Activated CD8-positive, alpha-beta memory T cell treated with anti-CD3 and anti-CD28 coated beads, Interleukin-2, amount 50 U/mL, for 48 hours (primary cell): ENCODE measurements at places on chromosomes 16 and 17.

DNA sequence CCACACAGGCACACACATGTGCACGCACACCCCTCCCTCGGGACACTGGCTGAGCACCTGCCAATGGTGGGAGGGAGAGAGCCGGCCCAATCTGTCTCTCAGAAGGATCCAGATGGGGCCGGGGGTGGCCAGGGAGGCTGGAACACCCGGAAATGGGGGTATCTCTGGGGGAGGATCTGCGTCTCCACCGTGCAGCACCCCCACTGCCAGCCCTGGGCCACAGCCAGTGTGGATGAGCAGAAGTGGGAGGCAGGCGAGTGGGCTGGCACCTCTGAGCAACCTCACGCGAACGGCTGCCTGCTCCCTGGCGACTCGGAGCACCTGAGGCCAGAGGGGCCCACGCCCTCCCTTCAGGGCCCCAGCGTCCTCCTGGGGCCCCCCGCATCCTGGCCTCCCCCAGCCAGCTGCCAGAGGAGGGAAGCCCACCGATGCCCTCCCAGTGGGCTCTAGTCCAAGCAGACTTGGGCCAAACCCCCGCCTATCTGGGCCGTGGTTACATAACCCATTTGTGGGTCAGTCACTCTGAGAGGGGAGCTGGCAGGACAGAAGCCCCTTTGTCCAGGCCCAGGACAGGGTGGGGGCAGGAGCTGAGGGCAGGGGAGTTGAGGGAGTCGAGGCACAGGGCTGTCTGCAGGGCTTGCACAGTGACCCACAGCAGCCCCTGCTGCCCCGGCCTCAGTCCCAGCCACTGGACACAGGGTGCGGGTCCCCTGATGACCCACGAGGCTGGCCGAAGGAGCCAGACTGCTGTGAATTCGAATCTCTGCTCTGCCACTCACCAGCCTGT is 5.6 kb downstream of the CASKIN1 start:
- DNase-seq: no peak

GRCh38 chr16:51994597-51994996 is 552.3 kb downstream of the TOX3 start:
- no peak for DNase-seq

DNA sequence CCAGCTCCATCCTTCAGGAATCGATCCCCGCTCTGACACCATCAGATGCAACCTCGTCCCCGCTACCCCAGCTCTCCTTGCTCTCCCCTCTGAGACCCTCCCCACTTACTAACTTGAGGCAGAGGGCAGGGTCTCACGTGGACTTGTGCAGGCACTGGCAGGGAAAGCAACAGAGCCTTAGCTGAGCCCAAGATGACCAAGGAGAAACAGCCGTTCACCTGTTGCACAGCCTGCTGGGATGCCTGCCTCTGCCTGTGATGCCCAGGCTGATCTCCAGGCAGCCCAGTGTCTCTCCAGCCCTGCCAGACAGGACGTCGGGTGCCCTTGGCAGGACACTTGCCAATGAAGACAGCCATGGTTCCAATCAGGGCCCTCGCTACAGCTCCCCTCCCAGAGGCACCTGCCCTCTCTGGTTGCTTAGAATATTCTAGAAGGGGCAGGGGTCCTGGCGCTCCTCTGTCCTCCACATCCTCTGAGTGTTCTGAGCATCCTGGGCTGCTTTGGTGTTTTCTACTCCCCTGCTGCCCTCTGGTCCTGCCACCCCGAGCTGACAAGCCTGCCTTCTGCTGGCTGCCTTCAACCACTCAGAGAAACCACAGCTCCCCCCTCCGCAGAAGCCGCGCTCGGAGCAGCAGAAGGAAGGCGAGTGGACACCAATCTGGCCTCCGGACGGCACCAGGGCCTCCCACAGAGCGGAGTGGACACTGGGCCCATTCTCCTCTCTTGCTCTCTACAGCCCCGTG is 6.7 kb downstream of the CEP295NL start:
- DNase-seq: no peak

- DNase-seq: no peak
These were observed 89.5 kb downstream of the CLEC16A start for GRCh38 chr16:11033629-11034420.

- no peak for DNase-seq
These were observed 253.1 kb downstream of the RBFOX1 start for GRCh38 chr16:7585705-7586104.

DNA sequence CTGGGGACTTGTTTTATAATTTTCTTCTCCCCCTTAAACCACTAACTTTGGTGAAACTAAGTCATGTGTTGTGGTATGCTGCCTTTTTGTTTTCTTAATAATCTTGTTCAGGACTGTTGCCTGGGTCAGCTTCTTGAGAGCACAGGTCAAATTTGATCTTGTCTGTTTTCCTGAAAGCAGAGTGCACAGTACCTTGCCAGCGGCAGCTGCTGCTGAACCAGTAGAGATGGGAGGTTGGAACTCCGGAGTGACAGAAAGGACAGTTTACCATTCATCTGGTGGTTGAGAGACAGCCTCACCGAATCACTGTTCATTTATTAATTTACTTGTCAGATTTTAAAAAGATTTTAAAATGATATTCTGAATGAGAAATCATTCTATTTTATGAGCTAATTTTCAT is 125.0 kb downstream of the PHKB start:
- DNase-seq: no peak

DNA sequence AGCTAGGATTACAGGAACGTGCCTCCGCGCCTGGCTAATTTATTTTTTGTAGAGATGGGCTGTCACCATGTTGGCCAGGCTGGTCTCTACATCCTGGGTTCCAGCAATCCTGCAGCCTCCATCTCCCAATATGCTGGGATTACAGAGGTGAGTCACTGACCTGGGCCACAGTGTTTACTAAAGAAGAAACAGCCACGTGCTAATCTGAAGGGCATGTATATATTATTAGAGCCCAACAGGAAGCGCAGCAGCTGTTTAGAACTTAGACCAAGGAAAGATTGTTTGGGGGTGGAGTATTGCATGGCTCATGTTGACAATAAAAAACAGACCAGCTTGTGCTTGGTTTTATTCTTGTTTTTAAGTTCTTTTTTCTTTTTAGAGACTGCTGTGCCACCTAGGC is 60.2 kb downstream of the HAPSTR1 start:
- no peak for DNase-seq

- DNase-seq: no peak
These were observed 9.0 kb downstream of the DYNLL2 start for GRCh38 chr17:58092101-58092796.

GRCh38 chr16:78436846-78437245 is 337.4 kb downstream of the WWOX start:
- DNase-seq: no peak

GRCh38 chr17:10357768-10358167 is 15.0 kb downstream of the MYH13 start:
- peak; percentile 52 for DNase-seq

DNA sequence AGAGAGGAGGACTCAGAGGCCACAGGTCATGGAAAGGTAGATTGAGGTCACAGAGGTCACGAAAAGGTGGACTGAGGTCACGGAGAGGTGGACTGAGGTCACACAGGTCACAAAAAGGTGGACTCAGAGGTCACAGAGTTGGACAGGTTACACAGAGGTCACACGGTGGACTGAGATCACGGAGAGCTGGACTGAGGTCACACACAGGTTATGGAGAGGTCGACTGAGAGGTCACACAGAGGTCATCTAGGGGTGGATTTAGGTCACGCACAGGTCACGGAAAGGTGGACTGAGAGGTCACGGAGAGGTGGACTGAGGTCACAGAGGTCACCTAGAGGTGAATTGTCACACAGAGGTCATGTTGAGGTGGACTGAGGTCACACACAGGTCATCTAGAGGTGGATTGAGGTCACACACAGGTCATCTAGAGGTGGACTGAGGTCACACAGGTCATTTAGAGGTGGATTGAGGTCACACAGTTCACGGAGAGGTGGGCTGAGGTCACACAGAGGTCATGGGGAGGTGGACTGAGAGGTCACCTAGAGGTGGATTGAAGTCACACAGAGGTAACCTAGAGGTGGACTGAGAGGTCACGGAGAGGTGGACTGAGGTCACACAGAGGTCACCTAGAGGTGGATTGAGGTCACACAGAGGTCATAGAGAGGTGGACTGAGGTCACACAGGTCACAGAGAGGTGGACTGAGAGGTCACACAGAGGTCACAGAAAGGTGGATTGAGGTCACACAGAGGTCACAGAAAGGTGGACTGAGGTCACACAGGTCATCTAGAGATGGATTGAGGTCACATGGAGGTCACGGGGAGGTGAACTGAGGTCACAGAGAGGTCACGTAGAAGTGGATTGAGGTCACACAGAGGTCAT is 26.7 kb upstream of the JPT2 start:
- DNase-seq: no peak

GRCh38 chr16:86854626-86855294 is 276.4 kb downstream of the FOXL1 start:
- DNase-seq: no peak

GRCh38 chr16:4651827-4652226 is 27.2 kb downstream of the MGRN1 start:
- DNase-seq: no peak

- no peak for DNase-seq
These were observed 773.5 kb upstream of the EEF2KMT start for GRCh38 chr16:5870886-5871691.

- no peak for DNase-seq
These were observed 5.7 kb downstream of the ZNF319 start for GRCh38 chr16:57994778-57995177.

- peak; percentile 47 for DNase-seq
These were observed 6.6 kb downstream of the CANT1 start for GRCh38 chr17:79002796-79003593.

DNA sequence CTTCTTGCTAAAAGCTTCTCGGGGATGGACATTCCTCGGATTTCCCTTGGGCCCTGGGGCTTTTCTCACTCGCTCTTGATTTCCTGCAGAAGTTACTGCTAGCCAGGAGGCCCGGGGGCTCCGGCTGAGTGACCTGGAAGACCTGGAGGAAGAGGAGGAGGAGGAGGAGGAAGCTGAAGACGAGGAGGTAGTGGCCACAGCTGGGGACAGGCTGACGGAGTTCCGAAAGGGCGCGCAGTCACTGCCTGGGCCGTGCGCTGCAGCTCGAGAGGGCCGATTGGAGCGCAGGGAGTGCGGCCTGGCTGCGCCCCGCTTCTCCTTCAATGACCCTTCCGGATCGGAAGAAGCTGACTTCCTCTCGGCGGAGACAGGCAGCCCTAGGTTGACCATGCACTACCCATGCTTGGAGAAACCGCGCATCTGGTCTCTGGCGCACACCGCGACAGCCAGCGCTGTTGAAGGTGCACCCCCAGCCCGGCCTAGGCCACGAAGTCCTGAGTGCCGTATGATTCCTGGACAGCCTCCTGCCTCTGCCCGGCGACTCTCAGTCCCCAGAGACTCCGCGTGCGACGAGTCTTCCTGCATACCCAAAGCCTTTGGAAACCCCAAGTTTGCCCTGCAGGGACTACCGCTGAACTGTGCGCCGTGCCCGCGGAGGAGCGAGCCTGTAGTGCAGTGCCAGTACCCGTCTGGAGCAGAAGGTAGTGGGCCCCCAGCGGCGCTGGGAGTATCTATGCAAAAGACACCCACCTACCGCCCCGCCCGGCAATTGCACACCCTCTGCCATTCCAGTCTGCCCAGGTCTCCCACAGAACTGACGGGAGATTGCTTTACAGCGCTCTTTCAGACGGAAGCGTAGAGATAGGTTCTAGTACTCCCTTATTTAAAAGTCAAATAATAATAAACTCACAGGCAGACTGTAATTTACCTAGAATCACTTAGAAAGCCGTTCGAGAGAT is 4.9 kb downstream of the IRX6 start:
- DNase-seq: no peak

GRCh38 chr17:34519282-34519681 is 60.1 kb upstream of the TMEM132E start:
- peak; percentile 61 for DNase-seq

GRCh38 chr17:2151358-2152033 is 96.6 kb downstream of the HIC1 start:
- no peak for DNase-seq

DNA sequence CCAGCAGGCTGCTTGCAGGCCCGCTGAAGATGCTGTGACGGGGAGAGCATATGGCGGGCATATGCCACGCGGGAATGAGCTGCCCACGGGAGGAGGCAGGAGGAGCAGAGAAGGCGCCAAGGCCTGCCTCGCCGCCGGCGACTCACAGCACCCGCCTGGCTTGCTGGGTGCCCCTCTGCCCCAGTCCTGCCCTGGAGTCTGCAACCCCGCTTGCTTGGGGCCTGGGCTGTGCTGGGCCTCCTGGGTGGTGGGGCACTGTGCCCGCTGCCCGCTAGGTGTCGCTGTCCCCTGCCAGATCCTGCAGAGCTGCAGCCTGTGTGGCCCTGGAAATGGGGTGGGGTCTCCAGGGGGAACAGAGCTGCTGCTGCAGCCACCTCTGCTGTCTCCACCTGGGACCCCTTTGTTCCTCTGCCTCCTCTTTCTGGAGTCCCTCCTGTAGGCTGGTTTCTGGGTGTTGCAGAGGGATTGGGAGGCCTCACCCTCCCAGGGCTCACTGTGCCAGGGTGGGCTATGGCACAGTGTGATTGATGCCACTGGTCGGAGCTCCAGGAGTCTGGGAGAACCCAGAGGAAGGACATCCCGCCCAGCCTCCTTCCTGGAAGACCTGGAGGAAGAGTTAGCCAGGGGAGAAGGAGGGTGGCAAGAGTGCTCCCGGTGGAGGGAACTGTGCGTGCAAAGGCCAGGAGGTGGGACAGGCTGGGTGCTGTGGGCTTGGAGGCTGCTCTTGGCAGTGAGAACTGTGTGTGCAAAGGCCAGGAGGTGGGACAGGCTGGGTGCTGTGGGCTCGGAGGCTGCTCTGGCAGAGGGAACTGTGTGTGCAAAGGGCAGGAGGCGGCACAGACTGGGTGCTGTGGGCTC is 141.0 kb upstream of the CIBAR2 start:
- DNase-seq: peak; percentile 88

DNA sequence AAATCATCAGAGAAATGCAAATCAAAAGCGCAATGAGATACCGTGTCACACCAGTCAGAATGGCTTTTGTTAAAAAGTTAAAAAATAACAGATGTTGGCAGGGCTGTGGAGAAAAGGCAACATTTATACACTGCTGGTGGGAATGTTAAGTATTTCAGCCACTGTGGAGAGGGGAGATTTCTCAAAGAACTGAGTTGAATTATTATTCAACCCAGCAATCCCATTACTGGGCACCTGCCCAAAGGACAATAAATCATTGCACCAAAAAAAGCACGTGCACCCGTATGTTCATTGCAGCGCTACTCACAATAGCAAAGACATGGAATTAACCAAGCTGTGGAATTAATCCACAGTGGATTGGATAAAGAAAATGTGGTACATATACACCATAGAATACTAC is 204.7 kb downstream of the HS3ST4 start:
- DNase-seq: no peak

GRCh38 chr17:65696739-65697394 is 135.4 kb upstream of the AXIN2 start:
- DNase-seq: no peak
